SK-N-MC (cell line): ENCODE measurements at places on chromosomes 2 and 18.

- peak; percentile 100 for DNase-seq
Measured at GRCh38 chr2:161905389-161906046, 168.5 kb downstream of the DPP4 start.

DNA sequence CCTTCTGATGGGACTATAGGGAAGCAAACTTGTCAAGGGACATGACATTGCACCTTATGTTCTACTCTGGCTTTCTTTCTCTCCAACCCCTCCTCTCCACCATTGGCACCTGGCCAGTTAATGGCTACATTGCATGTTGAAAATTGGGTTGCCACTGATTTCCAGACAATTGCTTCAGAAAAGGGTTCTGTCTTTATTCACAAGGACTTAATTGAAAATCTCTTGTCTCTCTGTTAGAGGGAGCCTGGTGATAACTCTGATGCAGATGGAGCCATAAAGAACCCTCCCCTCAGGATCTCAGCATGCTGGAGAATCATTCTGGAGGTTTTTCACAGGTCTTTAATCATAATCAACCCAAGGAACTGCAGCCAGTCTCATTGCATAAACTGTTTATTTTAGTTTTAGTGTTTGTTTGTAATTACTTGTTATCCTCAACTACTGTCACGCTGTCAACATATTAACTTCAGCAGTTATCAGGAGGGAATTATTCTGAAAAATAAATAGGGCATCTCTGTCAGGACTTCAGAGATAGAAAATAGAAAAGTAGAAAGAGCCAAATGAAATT, 316.8 kb downstream of the RIT2 start:
- DNase-seq = no peak

GRCh38 chr18:67117804-67118203, 398.7 kb downstream of the DSEL start:
- no peak for DNase-seq

DNA sequence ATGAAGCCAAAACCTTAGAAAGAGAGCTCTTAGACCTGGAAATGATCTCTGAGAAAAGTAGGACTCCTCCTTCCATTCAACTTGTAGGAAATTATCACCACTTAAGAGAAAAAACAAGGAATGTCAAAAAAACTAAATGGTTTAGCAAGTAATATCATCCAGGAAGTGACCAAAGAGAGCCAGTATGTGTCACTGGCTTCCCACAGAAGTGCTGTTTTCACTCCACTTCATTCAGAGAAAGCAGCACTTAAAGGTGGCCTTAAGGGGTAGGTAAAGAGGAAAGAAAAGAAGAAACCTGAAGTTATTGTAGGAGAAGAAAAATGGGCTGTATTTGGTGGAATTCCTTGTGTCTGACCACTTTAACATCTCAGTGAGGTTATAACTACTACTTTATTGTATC, 414.4 kb upstream of the ETAA1 start:
- DNase-seq = no peak

- no peak for DNase-seq
Measured at GRCh38 chr2:203450561-203450960, 84.5 kb downstream of the RAPH1 start.

DNA sequence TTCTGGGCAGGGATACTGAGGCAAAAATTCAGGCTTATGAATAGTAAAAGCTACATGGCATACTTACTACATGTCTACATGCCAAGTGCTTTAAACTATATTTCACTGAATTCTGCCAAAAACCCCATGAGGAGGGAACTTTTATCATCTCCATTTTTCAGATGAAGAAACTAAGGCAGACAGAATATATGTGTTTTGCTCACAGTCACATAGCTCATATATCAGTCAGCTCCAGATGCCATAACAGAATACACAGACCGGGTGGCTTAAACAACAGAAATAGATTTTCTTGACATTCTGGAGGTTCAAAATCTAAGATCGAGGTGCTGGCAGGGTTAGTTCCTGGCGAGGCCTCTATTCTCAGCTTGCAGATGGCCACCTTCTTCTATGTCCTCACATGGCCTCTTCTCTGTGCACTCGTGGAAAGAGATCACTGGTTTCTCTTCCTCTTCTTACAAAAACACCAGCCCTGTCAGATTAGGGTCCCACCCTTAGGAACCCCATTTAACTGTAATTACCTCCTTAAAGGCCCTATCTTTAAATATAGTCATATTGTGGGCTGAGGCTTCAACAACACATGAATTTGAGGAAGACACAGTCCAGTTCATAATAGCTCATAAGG, 27.1 kb upstream of the CREB1 start:
- DNase-seq = no peak
